ENCODE measurements at places on chromosomes 5 and 9. TPM values are rescaled to one million over a fixed set of nuclear protein-coding genes. Genes with fewer than 3 reads are reported as not detected.

IL9 gene
- total RNA-seq, result not detected

PCDH1 gene
- total RNA-seq, result 4.2 TPM

PTGDS gene
- 4.2 TPM for total RNA-seq

RNF183 gene
- total RNA-seq, result not detected

CSF1R gene
- total RNA-seq, result 1.1 TPM

DPM2 gene
- total RNA-seq, result 14.7 TPM

LEAP2 gene
- 0.43 TPM for total RNA-seq

UHRF2 gene
- 36.1 TPM for total RNA-seq

DRD1 gene
- 0.44 TPM for total RNA-seq

LCN12 gene
- total RNA-seq, result not detected

TMEM215 gene
- not detected for total RNA-seq

ADGRD2 gene
- not detected for total RNA-seq

AK3 gene
- 47.7 TPM for total RNA-seq

MTX3 gene
- total RNA-seq, result 15.5 TPM

GFRA3 gene
- not detected for total RNA-seq

POLR3G gene
- 1.1 TPM for total RNA-seq

TMEM232 gene
- total RNA-seq, result 2.6 TPM
